ENCODE measurements at places on chromosomes 5 and 9.

- no peak for DNase-seq
Measured at GRCh38 chr9:78314550-78314949, 17.6 kb downstream of the PSAT1 start.

DNA sequence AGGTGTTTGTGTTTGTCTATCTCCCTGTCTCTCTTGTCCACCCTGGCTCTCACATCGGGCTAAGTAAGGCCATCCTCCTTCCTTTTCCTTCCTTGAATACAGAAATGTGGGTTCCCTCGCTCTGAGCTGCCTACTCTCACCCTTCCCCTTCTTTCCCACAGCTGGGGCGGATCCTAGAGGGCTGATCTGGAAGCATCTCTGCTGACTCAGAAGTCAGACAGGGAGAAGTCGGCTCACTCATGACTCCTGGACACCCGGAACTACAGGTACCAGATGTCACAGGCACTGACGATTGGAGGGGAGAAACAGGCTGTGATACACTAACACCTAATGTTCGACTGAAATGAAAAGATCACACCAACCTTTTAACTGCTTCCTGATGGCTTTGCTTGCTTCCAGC is 41.3 kb downstream of the PTPN3 start:
- DNase-seq, result no peak

GRCh38 chr9:123471843-123472570 is 116.0 kb downstream of the CRB2 start:
- DNase-seq, result no peak

- no peak for DNase-seq
Measured at GRCh38 chr5:145028626-145029025, 806.5 kb downstream of the PRELID2 start.

DNA sequence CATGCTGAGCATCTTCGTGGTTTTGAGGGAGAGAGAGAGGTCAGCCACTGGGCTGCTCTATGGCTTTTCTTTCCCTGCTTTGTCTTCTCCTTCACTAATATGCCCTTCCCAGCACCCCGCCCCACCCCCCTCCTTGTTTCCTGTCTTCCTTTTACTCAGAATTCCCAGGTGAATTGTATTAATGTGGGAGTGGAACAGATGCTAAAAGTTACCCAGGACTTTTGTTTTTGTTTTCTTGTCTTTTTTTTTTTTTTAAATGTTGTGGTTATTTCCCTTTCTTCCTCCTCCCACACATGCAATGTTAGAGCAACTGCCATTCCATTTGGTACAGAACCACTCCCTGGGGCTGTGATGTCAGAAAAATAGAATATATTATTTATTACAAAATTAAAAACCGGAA is 442.7 kb upstream of the CD180 start:
- peak; percentile 51 for DNase-seq

GRCh38 chr5:103667068-103667467 is 104.5 kb upstream of the NUDT12 start:
- peak; percentile 42 for DNase-seq

GRCh38 chr9:87570000-87570908 is 72.6 kb downstream of the DAPK1 start:
- DNase-seq, result no peak

- DNase-seq, result no peak
Measured at GRCh38 chr5:145678255-145678654, 156.9 kb downstream of the PRELID2 start.

GRCh38 chr9:124373851-124374250 is 41.4 kb downstream of the PSMB7 start:
- DNase-seq, result no peak

DNA sequence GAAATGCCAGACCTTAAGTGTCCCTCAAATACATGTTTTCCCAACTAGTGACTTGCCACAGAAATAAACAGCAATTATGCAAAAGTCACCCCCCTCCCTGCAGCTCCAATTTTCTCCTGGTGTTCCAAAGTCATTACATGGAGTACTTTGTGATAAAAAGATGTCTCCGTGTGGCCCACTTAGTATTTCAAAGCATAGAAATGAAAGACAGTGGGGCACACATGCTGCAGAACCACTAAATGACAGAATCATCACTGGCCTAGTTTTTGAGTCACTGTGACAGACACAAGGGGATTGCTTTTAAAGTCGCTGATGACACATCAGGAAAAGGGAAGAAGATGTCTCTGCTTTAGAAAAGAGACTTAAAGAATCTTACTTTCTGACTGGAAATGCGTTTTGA is 323.4 kb downstream of the PSAT1 start:
- DNase-seq, result no peak

GRCh38 chr5:20514145-20514544 is 526.1 kb upstream of the CDH18 start:
- DNase-seq, result no peak

DNA sequence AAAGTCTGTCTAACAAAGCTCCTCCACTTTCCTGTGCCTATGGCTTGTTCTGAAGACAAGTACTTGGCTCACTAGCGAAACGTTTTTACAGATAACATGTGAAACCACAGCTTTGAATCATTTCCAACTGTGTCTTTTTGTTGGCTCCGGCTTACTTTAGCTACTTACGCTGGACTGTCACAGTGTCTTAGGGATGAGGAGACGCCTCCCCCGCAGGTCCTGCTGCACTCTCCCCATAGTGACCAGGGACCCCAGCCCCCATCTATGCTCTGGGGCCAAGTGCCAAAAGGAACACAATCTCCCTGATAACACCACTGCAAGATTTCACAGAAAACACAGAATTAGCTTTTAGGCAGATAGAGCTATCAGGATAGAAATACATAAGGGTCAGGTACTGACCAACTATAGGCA is 219.1 kb downstream of the ADAMTS6 start:
- peak; percentile 93 for DNase-seq

DNA sequence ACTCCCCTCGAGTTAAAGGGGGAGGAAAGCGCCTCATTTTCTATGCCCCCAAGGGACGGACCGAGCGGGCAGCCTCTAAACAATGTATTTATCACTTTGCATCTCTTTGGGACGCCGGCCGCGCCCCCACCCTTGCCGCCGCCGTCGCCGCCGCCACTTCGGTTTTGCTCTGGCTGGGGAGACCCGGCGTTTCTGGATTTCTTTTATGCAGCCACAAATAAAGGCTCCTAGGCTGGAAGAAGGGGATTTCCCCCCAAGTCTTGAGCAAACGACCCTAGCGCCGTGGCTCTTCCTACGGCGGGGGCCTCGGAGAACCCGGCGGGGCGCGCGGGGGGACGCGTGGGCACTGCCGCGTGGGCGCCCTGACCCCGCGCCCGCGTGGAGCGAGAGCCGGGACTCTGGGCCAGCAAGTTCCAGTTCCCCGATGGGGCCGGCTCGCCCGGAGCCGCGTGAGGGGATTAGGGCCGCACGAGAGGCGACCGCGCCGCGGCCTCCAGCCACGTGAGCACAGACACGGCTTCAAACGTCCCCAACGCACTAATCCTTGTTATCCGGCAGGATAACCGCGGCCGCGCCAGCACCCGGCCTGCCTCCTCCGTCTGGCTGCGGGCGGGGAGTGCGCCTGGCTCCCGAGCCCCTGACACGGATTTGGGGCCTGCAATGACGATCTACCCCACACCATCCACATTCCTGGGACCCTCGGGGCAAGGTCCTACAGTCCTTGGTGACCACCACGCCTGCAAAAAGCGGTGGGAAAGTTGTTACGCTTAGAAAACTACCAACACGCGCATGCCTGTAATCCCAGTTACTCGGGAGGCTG is 7.9 kb upstream of the NEUROG1 start:
- DNase-seq, result peak; percentile 8

- DNase-seq, result no peak
Measured at GRCh38 chr5:153827397-153827796, 211.3 kb downstream of the FAM114A2 start.

DNA sequence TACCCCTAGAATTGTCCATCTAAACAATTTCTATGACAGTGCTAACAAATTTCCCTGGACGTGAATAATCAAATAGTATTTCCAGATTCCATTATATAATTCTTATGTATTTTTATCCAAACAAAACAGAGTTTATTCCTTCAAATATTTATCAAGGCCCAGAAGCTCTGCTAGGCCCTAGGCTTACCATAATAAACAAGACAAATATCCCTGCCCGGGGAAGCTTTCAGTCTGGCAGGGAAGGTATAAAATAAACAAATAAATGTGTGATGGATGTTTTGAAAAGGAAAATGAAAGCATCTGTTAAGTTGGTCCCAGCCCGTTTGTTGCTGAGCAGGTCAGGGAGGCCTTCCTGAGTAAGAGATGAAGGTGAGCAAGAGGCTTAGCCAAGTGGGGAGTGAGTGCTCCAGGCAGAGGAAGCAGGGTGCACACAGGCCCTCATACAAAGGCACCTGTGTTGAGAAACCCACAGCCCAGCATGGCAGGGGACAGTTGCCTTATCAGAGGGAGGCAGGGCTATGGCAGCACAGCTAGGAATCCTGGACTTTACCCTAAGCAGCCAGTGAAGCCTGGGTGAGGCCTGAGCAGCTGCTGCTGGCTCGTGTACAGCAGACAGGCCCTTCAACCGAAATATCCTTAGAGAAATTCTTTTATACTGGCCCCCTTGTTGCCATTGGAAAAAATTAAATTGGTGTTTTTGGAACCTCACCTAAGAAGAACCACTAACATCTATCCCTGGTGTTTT is 7.7 kb upstream of the SLC35D2 start:
- DNase-seq, result no peak

DNA sequence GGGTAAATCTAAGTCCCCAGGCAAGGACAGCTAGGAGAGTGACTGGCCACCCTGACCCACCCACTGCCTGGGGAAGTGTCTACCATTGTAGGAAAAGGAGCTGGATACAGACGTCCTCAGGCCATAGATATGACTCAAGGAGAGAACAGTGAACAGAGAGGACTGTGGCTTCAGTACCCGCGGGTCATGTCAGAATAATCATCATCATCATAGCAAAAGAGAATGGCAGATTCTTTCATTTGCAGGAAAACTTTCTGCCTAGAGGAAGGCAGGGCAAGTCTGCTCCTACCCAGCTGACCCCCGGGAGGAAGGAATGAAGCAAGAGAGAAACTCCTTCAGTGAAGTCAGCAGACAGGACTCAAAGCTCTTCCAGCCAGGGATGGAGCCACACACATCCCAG is 52.2 kb upstream of the UBTD2 start:
- DNase-seq, result no peak

DNA sequence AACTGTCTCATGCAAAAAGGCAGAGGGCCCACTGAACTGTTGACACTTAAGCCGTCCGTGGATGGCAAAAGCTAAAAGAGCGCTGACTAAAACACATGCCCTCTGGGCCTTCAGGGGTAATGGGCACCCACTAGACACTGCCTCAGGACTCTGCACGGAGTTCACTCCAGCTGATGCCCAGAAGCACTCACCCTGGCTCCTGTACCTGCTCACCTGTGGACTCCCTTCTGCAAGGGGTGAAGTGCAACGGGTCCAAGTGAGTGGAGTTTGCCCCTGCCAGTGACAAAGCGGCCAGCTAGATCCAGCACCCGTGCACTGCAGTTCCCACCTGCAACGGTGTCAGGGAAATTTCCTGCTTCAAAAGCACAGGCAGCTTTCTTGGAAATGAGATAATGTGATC is 50.2 kb downstream of the SLC1A1 start:
- DNase-seq, result no peak

All from cardiac fibroblast (primary cell).